ENCODE measurements at places on chromosomes 6 and 20.

DNA sequence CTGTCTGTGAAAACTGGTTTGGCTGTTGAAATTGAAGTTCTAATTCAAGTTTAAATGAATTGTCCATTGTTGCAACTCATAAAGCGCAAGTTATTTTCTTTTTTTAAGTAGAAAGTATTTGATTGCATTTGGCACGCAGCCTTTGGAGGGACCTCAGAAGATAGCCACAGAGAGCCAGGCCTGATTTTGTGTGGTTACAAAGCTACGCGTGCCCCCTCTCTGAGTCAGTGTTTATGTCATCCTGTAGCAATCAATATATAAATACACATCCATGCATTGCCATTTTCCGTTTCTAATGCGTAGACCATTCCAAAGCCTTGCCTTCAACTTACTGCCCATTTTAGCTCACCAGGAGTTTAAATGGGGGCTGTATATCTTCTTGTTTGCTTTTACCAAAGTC, 173.2 kb downstream of the TMEM242 start:
- DNase-seq = no peak

DNA sequence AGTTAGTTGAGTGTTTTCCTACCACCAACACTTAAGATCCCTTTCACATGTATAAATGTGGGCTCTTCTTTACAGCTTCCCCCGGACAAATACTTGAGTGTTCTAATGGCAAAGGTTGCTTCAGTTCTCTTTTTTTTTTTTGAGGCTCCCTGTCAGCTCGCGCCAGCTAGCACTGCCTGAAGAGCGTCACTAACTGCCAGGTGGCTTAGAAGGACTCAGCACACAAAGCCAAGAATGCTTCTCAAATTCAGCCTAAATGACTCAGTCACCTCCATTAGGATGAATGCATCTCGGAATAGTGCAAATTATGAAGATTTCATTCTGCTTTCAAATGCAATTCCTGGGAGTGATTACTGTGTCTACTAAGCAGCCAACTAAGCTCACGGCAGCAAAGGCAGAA, 150.7 kb upstream of the BTBD3 start:
- no peak for DNase-seq

DNA sequence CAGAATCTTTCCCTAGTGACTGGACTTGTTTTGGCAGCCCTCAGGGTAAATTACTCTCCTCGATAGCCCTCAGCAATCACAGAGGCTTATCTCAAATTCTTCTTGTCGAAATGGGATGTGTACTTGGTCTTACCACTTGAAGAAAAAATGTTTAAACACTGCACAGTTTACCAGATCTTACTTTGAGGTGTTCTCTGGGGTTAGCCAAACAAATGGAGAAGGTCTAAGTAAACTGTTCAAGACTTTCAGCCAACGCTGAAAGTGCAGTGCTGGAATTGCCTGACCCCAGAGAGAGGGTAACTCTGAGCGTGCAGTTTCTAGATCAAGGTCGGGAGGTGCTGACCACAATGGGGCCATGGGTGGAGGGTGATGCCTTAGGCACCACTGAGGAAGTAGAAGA, 39.2 kb downstream of the MYLIP start:
- no peak for DNase-seq

- DNase-seq = peak; percentile 26
Observed at GRCh38 chr6:96651816-96652215, 88.9 kb downstream of the FHL5 start.

DNA sequence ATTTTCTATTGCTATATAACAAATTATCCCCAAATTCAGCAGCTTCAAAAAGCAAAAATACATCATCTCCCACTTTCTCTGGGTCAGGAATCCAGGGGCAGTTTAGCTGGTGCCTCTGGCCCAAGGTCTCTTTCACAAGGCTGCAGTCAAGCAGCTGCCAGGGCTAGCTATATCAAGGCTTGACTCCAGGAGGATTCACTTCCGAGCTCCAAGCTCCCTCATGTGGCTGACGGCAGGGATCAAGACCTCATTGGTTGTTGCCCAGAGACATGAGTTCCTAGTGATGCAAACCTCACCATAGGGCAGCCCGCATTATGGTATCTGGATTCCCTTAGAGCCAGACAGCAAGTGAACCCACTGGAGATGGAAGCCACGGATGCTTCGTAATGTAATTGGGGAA, 1.3 kb upstream of the VNN1 start:
- DNase-seq = no peak

Data from MM.1S (cell line).